CD4-positive, alpha-beta T cell (primary cell): ENCODE measurements at places on chromosomes 12 and 14. TPM values are rescaled to one million over a fixed set of nuclear protein-coding genes. Genes with fewer than 3 reads are reported as not detected.

Gene RPGRIP1
- not detected for total RNA-seq

Gene AKAP5
- 0.49 TPM for total RNA-seq

Gene AP1G2
- 198 TPM for total RNA-seq

Gene THTPA
- 13.4 TPM for total RNA-seq

Gene KCNH3
- 2.4 TPM for total RNA-seq

Gene OASL
- total RNA-seq: 34.7 TPM

Gene CLEC9A
- 0.55 TPM for total RNA-seq

Gene ATP5MC2
- 235 TPM for total RNA-seq

Gene FAM181A
- not detected for total RNA-seq

Gene TC2N
- total RNA-seq: 138 TPM

Gene BCL11B
- total RNA-seq: 244 TPM

Gene AQP2
- not detected for total RNA-seq

Gene ABCB9
- 5.4 TPM for total RNA-seq

Gene BICDL1
- 146 TPM for total RNA-seq

Gene STYK1
- total RNA-seq: not detected

Gene KRT78
- total RNA-seq: not detected

Gene NTF3
- total RNA-seq: not detected

Gene E2F7
- total RNA-seq: 0.16 TPM

Gene TAS2R50
- total RNA-seq: 0.67 TPM

Gene NDUFA12
- 43.7 TPM for total RNA-seq

Gene ADGRD1
- 0.22 TPM for total RNA-seq

Gene ERP27
- 17.1 TPM for total RNA-seq

Gene CSRP2
- total RNA-seq: not detected

Gene TAS2R8
- total RNA-seq: not detected

Gene RPL10L
- total RNA-seq: not detected

Gene SPIC
- not detected for total RNA-seq

Gene TTC6
- total RNA-seq: not detected

Gene MANSC4
- total RNA-seq: not detected

Gene NOVA1
- total RNA-seq: 0.14 TPM

Gene GLT8D2
- not detected for total RNA-seq

Gene LRRK2
- 0.60 TPM for total RNA-seq

Gene FAIM2
- total RNA-seq: not detected

Gene ADAMTS20
- total RNA-seq: not detected

Gene OLR1
- not detected for total RNA-seq

Gene HOTAIR
- not detected for total RNA-seq

Gene ASCL1
- not detected for total RNA-seq

Gene KRT75
- total RNA-seq: not detected

Gene SERPINA10
- total RNA-seq: not detected

Gene KCNC2
- not detected for total RNA-seq

Gene KRT2
- 1.7 TPM for total RNA-seq

Gene ACRBP
- 0.95 TPM for total RNA-seq

Gene PSEN1
- 28.3 TPM for total RNA-seq

Gene KRT6A
- total RNA-seq: not detected

Gene TSPAN11
- total RNA-seq: not detected

Gene ORAI1
- total RNA-seq: 39.7 TPM

Gene SLC6A13
- 0.11 TPM for total RNA-seq

Gene LBHD2
- not detected for total RNA-seq

Gene NID2
- not detected for total RNA-seq

Gene LRFN5
- total RNA-seq: not detected

Gene CCDC63
- total RNA-seq: not detected

Gene RIN3
- 67.9 TPM for total RNA-seq

Gene C14orf39
- total RNA-seq: not detected

Gene FOXN3
- total RNA-seq: 127 TPM

Gene CIROP
- not detected for total RNA-seq
